ENCODE measurements at places on chromosomes 7 and 10.

- DNase-seq = no peak
These were observed 51.5 kb upstream of the PIP4K2A start for GRCh38 chr10:22765660-22766547.

- no peak for DNase-seq
These were observed 33.0 kb downstream of the OAT start for GRCh38 chr10:124385627-124386185.

- DNase-seq = peak; percentile 8
These were observed 220.7 kb downstream of the ADK start for GRCh38 chr10:74371696-74372095.

- peak; percentile 42 for DNase-seq
These were observed 341.7 kb upstream of the SEMA3D start for GRCh38 chr7:85528581-85528980.
